Activated CD4-positive, alpha-beta T cell treated with anti-CD3 and anti-CD28 coated beads for 36 hours (primary cell): ENCODE measurements at places on chromosomes 2 and 18. TPM values are rescaled to one million over a fixed set of nuclear protein-coding genes. Genes with fewer than 3 reads are reported as not detected.

Gene PLGLB2
- 0.96 TPM for total RNA-seq

- H3K27ac ChIP-seq = peak overlapping the region; percentile 10
- H3K4me3 ChIP-seq = no peak overlapping the region
- peaks cover 19% of the 10 kb centered on the region for H3K4me1 ChIP-seq
- DNase-seq = no peak
- no peaks in the 10 kb centered on the region for H3K27me3 ChIP-seq
- H3K36me3 ChIP-seq = peaks cover 6% of the 10 kb centered on the region
These were observed 7.8 kb downstream of the LIMS1 start for GRCh38 chr2:108542071-108542470.

DNA sequence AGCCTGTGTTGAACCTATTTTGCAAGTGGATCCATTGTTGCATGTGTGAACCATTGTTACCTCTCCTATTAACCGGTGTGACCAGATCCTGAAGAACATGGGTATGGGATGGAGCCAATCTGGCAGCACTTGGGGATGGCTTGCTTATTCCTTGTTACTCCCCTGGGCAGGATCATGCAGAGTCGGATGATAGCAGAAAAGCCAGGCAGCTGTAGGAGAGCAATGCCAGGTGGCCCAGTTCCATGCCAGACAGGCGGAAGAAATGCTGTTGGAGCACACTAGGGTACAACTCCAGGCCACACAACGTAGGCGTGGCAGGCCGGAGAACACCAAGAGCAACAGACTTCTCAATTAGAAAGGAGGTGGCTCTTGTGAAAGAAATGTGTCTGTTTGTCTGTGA is 16.3 kb upstream of the MYO1B start:
- no peaks in the 10 kb centered on the region for H3K27me3 ChIP-seq
- no peak overlapping the region for H3K4me3 ChIP-seq
- no peak overlapping the region for H3K27ac ChIP-seq
- DNase-seq = no peak
- no peaks in the 10 kb centered on the region for H3K36me3 ChIP-seq

Gene FAM110C
- total RNA-seq = 0.96 TPM
